Osteocyte (in vitro differentiated cells): ENCODE measurements at places on chromosomes 2 and 18. TPM values are rescaled to one million over a fixed set of nuclear protein-coding genes. Genes with fewer than 3 reads are reported as not detected.

DNA sequence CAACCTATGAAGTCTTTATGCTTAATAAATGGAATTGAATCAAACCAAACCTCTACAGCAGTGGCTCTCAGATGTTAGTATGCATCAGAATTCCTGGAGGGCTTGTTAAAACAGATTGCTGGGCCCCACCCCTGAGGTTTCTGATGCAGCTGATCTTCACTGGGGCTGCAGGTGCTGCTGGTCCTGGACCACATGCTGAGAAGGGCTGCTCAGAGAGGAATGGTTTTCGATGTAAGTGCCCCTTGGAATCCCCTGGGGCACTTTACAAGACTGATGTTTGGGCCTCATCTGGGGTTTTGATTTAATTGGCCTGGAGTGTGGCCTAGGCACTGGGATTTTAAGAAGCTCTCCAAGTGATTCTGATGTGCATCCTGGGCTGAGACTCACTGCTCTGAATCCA lies 403.8 kb upstream of the HS6ST1 start:
- no peak for DNase-seq

DNA sequence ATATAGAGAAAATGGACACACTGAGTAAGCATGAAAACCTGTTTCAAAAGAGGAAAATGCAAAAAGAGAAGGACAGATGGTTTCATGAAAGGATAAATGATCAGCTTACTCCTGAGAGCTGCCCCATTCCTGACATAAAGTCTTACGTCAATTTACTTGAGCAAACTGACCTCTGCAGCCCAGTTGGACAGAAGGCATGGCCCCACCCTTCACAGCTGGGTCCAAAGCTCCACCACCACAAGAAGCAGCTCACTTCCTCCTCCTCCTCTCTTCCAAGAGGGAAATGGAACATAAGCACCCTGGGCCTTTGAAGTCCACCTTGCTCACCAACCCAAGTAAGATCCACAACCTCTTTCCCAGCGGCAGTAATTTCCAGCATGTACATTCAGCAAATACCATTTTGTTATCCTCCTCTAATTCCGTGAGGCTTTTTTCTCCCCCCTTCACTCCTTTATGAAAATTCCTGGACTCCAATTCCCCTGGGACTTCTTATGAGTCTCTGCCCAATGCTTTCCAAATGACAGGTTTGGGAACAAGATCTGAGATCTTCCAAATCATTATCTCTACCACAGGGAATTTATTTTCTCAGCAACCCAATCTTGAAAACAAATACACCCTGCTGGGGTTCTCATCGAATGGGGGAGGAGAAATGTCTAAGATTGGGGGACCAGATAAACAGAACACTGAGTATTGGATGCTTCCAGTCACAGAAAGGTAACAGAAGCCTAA lies 10.1 kb downstream of the COL4A4 start:
- no peak for DNase-seq

GRCh38 chr2:24920809-24921441 lies 888 bp upstream of the ADCY3 start:
- no peak for DNase-seq

DNA sequence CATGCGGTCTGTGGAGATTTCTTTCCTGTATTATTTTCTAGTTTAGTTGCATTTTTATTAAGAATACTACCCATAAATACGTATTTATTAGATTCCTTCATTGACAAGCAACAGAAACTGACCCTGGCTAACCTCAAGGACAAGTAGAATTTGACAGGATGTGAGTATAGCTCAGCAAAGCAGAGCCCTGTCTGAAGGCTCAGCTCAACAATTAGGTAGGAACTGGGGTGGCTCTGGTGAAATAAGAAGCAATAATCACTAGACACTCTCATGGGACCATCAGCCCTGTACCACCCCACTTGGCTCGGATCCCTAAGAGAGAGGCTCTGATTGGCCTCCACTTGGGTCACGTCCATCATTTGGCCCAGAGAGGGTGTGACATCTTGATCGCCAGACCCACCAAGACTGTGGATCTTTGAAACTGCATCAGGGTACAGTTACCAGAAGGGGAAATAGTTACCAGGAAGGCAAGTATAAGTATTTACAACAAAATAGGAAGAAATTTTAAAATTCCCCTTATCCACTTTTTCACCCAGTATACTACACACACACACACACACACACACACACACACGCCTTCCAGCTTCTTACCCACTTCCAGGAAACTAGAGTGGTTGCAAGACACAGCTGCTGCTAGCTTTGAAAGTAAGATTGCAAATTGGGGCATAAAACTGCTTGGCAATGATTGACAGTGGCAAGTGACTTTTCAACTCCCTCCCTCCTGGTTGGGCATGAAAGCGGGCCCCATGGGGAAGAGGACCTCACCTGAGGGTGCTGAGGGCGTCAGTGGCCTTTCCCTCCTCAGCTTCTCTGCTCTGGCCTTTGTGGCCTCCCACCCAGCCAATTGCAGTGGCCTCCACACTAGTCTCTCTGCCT lies 41.8 kb downstream of the KCTD18 start:
- no peak for DNase-seq

DNA sequence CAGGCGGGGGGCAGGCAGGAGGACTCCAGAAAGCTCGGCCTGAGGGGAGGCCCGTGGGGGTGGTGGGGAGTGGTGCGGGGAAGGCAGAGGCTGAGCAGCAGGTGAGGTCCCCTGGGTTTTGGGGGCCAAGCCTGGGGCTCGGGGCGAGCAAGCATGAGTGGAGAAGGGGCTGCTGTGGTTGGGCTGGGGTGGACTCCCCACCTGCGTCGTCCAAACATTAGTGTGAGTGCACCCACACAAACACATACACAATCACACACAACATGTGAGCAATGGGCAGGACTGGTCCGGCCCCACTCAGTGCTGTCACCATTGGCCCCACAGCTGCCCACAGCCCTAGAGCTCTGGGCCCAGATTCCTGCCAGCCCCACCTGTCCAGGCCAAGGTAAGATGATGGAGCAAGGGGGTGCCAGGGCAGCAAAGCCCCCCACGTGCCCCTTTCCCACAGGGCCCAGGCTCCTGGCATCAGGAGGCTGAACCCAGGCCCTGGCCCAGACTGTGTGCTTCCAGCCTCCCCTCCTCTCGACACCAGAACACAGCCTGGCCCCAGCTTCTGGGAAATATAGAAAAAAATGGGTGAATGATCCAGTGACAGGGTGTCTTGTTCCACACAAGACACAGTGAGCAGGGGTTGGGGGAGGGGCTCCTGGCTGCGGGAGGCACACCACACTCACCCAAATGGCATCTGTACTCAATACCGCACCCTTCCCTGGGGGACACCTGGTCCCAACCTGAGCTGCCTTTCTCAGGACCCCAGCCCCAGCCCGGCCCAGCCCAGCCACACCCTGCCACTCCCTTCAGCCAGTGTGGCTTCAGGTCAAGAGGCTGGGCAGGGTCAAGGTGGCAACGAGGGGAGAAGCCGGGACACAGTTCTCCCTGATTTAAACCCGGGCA lies 463 bp upstream of the ALPP start:
- no peak for DNase-seq

DNA sequence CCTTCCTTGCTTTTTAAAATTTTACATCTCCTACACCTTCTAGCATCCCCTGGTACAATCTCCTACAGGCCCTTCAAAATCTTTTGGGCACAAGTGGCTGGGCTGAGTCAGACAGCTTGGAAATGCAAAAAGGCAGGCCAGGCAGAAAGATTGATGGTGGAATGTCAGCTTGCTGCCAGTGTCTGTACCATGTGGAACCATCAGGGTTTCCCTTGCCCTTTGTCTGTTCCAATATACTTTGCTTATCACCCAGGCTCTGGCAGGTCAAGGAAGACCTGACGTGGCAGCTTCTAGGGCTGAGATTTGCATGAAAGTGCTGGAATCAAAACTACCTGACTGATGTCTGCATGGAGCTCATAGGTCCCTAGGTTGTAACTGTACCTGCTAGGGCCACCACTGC lies 33.3 kb downstream of the GPR39 start:
- DNase-seq: no peak

- no peak for DNase-seq
Observed at GRCh38 chr2:134532537-134532936, 186.3 kb downstream of the TMEM163 start.

- DNase-seq: no peak
Observed at GRCh38 chr2:74877781-74878433, 44.0 kb downstream of the HK2 start.

GRCh38 chr2:119352357-119352756 lies 14.3 kb downstream of the C2orf76 start:
- no peak for DNase-seq

GRCh38 chr18:21167641-21168377 lies 56.2 kb upstream of the ROCK1 start:
- no peak for DNase-seq

DNA sequence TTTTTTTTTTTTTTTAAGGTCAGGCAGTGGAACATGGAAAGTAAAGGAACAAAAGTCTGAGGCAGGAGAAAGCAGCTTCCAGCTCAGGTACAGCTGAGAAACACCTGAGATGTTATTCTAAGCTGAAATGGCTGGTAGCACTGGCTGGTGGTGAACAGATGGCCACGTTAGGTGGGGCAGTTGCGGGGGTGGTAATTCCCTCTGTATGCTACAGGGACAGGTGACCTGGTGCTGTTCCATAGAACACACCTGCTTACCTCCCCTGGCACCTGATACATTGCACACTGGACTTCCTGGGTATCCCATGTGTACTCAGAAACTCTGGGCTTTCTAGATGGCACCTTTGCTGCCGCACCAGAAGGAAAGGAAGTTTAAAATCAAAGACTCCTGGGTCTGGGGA lies 333.3 kb downstream of the SLC8A1 start:
- no peak for DNase-seq

- DNase-seq: peak; percentile 65
Observed at GRCh38 chr2:60353406-60353800, 200.1 kb downstream of the BCL11A start.

GRCh38 chr2:227374158-227374557 lies 4.9 kb downstream of the TM4SF20 start:
- DNase-seq: no peak

GRCh38 chr2:102508863-102509262 lies 35.8 kb downstream of the SLC9A4 start:
- DNase-seq: no peak

DNA sequence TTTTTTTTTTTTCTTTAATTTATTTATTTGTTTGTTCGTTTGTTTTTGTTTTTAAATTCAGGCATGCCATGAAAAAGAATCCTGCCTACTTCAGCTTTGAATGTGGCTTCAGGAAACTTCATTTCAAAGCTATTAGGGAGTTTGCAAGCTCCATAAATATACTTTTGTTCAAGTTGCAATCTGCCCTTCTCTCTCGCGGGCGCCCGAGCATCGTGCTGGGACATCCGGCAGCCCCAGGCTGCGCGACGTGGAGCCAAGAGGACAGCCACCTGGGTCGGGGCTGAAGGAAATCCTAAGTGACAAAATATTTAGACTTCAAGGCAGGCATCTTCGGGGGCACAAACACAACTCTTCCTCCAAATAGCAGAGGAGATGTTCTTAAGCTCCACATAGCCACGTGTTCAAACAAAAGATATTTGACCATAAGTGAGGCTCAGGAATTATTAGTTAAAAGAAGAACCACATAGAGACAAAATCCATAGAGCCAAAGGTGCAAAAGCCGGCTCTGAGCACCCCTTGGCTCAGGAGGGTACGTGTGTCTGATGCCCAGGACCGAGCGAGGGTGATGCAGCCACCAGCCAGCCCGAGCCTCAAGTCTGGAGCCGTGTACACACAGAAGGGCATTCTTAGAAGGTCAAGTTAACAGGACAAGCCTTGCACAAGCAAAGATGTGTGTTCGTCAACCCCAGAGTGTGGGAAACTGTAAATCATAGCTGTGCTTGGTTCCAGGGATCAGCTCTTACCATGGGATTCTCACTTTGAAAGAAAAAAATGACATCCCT lies 256.5 kb upstream of the SALL3 start:
- DNase-seq: no peak

DNA sequence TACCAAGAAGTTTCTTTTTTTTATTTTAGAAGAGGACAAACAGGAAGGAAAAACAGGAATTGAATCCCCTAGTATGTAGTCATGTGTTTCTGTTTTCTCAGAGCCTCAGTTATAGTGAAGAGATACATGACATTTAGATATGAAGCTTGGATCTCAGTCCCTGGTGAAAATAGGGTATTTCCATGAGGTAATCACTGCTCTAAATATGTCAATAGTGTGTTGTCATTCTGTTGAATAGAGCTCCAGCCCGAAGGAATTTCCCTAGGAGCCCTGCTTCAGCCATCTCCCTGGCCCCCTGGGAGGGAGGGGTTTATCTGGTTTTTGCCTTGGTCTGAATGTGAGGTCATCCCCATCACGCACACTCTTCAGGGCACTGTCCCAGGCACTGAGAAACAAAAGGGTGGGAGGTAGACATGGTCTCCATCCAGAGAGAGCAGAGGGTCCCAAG lies 47.1 kb upstream of the REL start:
- DNase-seq: no peak

DNA sequence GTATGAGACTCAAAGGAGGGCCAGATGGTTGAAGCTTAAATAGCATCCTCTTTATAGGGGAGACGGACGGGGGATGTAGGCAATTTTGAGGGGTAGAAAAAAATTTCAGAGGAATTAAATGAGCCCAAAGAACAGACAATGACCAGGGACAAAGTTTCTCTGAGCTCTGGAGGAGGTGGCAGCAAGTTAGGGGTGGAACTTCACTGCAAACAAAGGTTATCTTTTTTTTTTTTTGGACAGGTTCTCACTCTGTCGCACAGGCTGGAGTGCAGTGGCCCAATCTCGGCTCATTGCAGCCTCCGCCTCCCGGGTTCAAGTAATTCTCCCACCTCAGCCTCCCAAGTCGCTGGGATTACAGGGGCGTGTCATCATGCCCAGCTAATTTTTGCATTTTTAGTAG lies 195.6 kb downstream of the PDE11A start:
- no peak for DNase-seq

GRCh38 chr2:37146062-37146461 lies 10.7 kb downstream of the EIF2AK2 start:
- no peak for DNase-seq

- no peak for DNase-seq
Observed at GRCh38 chr2:229768235-229768634, 53.9 kb upstream of the DNER start.

GRCh38 chr2:47013383-47013782 lies 97.8 kb upstream of the MCFD2 start:
- DNase-seq: no peak

GRCh38 chr2:179253226-179253625 lies 11.4 kb downstream of the SESTD1 start:
- no peak for DNase-seq

DNA sequence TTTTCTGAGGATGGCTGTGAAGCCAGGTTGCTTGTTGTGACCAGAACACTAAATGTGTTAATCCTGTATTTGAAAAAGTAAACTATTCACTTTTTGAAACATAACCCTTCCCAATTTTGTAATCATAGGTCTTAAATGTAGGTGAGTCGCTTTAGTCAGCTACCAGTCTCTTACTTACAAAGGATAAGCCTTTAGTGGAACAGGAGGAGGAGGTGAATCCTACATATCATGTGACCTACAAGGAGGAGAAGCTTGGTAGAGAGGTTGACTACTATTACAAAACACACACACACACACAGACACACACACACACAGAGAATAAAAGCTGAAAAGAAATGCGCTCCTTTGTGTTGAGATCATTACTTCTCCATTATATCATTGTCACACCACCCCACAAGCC lies 59.9 kb upstream of the SPAG16 start:
- no peak for DNase-seq

- peak; percentile 42 for DNase-seq
Observed at GRCh38 chr18:46061387-46061786, 10.7 kb downstream of the PSTPIP2 start.

ANTXR1 gene
- 144 and 149 TPM in 2 replicates for total RNA-seq

FHOD3 gene
- 0.73 and 1.2 TPM in 2 replicates for total RNA-seq

PRSS56 gene
- total RNA-seq: not detected in 2 replicates

UPP2 gene
- total RNA-seq: not detected in 2 replicates

CCDC178 gene
- not detected in 2 replicates for total RNA-seq

B3GNT7 gene
- total RNA-seq: 1.1 and 1.5 TPM in 2 replicates

UGT1A8 gene
- not detected in 2 replicates for total RNA-seq

GREB1 gene
- total RNA-seq: 0.54 and 0.55 TPM in 2 replicates

LGALSL gene
- 7.4 and 9.5 TPM in 2 replicates for total RNA-seq

SLC5A7 gene
- total RNA-seq: not detected in 2 replicates

COL6A3 gene
- 143 and 159 TPM in 2 replicates for total RNA-seq
